Stimulated activated CD8-positive, alpha-beta memory T cell treated with anti-CD3 and anti-CD28 coated beads, Interleukin-7, amount 100 ng/mL, for 1 hour (primary cell): ENCODE measurements at places on chromosomes 2 and 18.

DNA sequence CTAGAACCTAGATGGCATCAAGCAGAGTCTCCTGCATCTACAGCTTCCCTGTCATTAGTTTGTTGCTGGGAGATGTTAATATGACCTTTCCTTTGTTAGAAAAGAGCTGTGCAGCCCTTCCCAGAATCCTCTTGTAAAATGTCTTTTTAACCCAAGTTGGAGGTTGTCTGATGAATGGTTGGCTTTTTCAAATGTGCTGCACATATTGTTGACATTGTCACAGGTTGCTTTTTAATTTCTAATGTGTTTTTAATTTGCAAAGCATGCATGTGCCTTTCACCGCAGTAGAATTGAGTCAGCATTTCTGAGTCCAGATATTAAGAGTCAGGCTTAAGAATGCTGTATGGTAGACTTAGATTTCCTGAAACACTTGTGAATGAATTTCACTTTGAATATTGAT is 120.8 kb downstream of the GREB1L start:
- DNase-seq, result no peak

GRCh38 chr2:71469403-71470398 is 16.3 kb downstream of the DYSF start:
- DNase-seq, result no peak

DNA sequence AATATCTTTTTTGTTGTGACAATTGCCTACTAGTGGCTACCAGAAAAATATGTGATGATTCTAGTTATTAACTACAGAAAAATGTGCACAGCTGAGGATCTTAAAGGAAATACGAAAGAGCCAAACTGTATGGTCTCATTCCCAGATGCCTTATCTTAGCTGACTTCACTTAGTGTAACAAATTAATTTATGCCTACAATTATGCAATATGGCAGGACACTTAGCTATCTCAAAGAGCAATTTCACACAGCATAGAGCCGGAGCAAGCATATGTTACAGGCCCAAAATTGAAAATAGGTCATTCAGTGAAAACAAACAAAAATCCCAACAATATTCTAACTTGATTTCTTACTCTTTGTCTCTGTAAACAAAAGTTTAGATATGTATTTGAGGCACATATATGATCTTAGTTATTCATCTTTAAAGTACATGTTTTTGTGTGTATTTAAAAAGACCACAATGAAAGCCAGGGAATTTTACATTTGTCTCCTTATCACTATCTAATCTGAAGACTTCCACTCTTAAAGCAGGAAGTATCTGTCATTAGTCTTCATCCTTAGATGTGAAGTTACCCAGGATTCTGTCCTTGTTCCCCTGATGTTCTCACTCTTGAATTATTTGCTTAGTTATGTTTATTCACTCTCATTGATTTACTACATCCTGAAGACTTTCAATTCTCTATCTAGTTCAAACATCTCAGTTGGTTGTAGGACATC is 1579.0 kb upstream of the NXPH2 start:
- no peak for DNase-seq

- no peak for DNase-seq
These were observed 13.3 kb downstream of the RIF1 start for GRCh38 chr2:151422917-151423439.

DNA sequence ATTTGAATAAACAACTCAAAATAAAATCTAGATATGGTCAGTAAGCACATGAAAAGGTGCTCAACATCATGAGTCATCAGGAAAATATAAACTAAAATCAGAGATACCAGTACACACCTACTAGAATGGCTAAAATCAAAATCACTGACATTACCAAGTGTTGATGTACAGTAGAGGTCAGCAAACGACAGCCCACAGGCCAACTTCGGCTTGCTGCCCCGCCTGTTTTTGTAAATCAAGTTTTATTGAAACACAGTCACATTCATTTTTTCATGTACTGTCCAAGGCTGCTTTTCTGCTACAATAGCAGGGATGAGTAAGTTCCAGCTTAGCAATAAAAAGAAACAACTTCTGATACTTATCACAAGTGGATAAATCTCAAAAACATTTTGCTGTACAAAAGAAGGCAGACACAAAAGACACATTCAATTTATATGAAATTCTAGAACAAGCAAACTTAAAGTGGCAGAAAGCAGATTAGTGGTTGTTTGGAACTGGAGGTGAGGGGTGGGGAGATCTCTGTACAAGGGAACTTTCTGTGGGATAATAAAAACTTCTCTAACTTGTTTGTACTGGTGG is 32.1 kb downstream of the TRAK2 start:
- no peak for DNase-seq

DNA sequence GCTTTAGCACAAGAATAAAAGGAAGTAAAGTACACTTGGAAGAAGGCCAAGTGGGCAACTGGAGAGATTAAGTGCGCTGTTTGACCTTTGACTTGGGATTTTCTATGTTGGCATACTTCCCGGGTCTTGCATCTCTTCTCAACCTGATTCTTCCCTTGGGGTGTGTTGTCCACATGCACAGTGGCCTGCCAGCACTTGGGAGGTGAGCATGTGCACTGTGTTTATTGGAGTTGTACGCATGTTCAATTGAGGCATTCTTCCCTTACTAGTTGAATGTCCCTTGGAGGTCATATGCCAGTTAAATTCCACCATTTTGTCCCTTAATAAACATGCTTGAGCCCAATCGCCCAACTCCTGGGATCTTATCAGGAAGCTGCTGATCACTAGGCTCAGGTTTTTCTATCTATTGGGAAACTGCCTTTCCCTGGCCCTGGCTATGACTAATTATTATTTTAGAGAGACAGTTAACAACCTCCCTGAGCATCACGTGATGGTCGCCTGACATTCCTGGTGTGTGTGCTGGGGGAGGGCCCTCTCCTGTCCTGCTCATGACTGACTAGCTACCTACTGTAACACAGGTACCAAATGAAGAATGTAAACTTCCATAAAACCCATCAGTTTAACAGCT is 62.5 kb upstream of the RAPGEF4 start:
- DNase-seq, result no peak

DNA sequence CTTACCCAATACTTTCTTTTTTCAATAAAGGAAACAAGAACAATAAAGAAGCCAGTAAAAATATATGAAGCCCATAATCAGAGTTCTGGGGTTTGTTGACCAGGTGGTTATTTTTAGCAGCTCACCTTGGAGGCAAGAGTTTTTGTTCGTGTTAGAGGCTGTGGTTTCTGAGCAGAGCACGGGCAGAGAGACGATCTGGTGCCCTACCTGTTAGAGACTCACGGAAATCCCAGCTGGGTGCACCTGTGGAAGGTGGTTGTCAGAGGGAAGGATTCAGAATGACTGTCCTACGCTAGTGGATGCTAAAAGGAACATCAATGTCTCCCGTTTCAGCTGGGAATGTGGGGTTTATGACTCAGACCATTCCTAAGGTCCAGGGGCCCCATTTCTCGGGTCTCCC is 87.6 kb downstream of the NRP2 start:
- no peak for DNase-seq

GRCh38 chr2:231800493-231801091 is 14.3 kb downstream of the COPS7B start:
- DNase-seq, result no peak

DNA sequence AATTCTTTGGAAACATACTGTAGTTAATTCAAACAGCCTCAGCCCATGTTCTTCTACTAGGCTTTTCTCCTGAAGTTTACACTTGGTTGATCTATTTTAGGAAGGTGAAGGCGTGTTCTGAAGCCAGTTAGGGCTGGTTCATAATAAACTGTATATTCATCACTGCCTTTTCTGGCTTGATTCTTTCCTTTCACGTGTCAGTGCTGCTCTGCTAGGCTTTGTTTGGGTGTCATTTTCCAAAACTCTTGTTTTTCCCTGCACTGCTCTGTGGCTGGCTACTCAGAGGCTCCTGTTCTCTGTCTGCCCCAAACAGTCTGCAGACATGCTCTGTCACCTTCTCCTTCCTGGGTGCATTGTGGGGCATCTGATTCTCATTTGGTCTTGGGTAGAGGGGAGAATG is 136.1 kb downstream of the PARD3B start:
- no peak for DNase-seq

GRCh38 chr2:76472946-76473345 is 762.2 kb upstream of the GCFC2 start:
- no peak for DNase-seq

- no peak for DNase-seq
These were observed 39.5 kb downstream of the CYTIP start for GRCh38 chr2:157404363-157404762.

DNA sequence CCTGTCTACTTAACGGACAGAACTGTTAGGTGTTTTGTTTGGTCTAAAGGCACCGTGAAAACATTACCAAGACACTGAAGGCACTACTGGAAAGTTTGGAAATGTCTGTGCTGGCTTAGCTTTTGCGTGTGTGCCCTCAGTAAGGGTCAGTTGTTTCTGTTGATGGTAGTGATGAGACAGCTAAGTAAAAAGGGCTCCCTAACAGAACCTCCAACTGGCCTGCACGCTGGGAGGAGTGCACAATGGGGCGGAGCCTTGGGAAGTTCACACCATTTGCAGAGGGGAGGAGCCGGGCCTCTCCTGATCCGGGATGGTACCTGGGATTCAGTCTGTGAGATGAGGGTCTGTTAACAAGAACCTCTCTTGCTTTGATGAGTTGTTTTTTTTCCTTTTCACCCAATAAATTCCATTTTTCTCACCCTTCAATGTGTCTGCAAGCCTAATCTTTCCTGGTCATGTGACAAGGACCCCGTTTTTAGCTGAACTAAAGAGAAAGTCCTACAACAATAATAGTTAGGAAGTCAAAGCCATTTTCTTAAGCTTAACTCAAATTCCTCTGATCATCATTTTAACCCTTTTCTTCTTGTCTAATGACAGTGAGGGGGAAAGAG is 368.7 kb downstream of the PARD3B start:
- DNase-seq, result no peak
